ENCODE measurements at places on chromosomes 12 and 14. TPM values are rescaled to one million over a fixed set of nuclear protein-coding genes. Genes with fewer than 3 reads are reported as not detected.

LRRC43 gene
- 0.44 TPM for total RNA-seq

DHRS4 gene
- 42.7 TPM for total RNA-seq

KLRD1 gene
- total RNA-seq: 0.20 TPM

FAM222A gene
- total RNA-seq: 0.22 TPM

Data from lung microvascular endothelial cell (primary cell).